ENCODE measurements at places on chromosomes 13 and 19. TPM values are rescaled to one million over a fixed set of nuclear protein-coding genes. Genes with fewer than 3 reads are reported as not detected.

GRCh38 chr13:79943346-79944023 lies 397.4 kb downstream of the SPRY2 start:
- DNase-seq, result peak; percentile 39

DNA sequence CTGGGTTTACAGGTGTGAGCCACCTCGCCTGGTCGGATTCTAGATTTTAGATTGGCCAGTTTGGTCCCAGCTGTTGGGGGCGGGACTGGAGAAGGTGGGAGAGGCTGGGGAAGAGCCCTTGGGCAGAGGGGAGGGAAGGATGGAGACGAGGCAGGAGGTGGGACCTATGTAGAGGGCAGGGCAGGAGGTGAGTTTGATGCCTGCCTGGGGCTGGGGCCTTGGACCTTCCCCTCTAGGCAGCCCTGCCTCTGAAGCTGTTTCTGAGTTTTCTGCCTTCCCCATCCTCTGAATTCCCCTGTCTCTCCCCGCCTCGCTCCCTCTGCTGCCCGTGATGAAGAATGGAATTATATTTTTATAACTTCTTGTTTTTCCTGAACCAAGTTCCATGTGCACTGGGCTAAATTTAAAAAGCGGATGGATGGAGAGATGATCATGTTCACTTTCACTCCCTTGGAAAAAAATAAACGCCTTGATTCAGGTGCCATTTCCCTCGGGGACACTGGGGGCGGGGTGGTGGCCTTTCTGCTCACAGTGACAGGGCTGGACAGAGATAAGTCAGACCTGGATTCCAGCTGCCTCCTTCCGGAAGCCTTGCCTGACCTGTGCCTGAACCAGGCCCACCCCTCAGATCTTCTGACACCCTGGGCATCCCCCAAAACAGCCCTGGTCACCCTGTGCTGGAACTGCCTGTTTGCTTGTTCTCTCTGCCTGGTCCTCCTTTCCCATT lies 16.5 kb upstream of the TNFAIP8L1 start:
- no peak for DNase-seq

DNA sequence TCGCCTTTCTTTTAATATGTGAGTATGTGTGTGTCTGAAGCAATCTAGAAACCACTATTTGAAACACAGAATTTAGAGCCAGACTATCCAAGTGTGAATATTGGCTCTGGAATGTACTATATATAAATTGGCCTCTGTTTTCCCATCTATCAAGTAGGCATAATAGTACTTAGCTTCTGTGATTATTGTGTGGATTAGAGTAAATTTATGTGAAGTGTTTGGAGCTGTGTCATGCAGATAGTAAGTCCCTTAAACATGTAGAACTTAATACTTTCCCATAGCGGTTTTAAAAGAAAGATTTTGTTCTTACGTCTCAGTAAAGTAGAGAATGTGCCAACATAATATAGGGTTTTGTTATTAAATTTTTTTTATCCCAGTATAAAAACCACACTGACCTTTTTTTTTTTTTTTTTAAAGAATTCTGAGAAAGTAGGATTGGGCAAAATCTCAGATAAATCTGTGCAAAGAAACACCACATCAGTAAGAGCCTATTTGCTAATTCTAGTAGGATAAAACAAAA lies 432.3 kb downstream of the RFC3 start:
- no peak for DNase-seq

DNA sequence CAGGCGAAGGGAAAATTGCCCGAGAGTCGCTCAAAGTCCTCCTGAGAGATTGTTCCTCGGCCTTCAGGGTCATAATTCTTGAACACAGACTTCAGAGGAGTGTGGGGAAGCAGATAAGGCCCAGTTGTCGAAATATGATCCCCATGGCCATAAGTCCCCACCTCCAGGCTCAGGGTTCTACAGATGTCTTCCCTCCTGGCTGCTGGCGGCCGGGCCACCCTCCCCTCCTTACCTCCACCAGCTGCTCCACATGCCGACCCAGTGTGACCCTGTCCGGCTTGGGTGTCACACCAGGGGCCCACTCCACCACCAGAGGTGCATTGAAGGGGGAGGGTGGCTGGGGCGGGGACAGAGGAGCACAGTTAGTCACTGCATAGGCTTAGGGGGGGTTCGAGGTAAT lies 10.1 kb downstream of the FAM98C start:
- no peak for DNase-seq

DNA sequence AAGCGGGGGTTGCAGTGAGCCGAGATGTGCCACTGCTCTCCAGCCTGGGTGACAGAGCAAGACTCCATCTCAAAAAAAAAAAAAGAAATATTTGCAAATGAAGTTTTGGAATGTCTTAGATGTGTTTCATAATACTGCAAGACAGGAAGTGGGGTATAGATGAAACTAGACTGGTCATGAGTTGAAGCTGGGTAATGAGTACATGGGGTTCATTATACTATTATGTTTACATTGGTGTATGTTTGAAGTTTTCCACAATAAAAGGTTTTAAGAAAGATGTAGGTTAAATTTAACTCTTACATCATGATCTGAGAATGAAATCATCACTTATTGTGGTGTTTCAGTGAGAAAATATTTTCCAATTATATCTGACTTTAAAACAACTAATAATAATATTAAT lies 19.0 kb downstream of the FNDC3A start:
- DNase-seq, result peak; percentile 45

- DNase-seq, result peak; percentile 70
Measured at GRCh38 chr19:39563408-39563807, 23.4 kb upstream of the EID2 start.

DNA sequence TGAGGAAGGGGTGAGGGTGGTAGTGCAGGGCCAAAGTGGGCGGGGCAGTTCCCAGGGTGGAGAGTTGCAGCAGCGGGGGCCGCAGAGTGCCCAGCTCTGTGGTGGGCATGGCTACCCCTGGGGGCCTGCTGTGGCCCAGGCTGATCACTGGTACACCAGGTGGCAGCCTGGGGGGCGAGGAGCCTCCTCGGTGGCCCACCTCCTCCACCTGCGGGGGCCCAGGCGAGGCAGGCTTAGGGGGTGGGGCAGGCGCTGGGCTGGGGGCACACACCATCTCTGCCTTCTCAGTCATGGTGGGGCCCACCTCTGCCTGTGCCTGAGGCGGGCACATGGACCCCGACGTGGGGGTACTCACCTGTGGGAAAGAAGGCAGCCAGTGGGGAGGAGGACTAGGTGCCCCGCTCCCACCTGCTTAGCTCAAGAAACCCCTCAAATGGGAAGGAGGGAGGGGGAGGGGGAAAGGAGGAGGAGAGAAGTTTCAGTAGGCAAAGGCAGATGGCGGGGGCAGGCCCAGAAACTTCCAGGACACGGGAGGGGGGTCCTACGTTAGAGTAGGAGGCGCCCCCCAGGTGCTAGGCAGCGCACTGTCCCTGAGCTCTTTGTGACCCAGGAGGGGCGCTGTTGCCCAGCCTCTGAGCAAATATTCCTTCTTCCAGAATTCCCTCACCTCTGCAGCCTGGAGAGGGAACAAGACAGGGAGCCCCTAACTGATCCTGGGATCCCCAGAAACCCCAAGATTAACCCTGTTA lies 1.6 kb downstream of the LYL1 start:
- no peak for DNase-seq

DNA sequence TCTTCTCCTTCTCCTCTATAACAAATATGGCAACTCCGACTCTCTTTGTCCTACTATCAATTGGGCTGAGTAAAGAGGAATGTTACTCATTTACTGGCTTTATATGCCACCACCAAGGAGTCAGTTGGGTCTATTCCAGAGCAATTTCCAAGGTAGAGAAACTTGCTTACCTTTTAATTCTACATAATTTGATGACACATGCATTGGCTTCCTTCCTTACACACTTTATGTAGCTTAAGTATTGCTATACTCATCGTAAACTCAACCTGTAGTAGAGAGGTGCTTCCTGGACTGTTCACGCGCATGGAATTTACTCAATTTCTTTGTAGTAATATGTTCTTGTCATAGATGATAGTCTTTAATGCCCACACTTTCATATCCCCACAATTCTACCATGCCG lies 160.7 kb downstream of the LMO7 start:
- DNase-seq, result no peak

GRCh38 chr13:78636495-78636894 lies 22.5 kb downstream of the OBI1 start:
- DNase-seq, result no peak

DNA sequence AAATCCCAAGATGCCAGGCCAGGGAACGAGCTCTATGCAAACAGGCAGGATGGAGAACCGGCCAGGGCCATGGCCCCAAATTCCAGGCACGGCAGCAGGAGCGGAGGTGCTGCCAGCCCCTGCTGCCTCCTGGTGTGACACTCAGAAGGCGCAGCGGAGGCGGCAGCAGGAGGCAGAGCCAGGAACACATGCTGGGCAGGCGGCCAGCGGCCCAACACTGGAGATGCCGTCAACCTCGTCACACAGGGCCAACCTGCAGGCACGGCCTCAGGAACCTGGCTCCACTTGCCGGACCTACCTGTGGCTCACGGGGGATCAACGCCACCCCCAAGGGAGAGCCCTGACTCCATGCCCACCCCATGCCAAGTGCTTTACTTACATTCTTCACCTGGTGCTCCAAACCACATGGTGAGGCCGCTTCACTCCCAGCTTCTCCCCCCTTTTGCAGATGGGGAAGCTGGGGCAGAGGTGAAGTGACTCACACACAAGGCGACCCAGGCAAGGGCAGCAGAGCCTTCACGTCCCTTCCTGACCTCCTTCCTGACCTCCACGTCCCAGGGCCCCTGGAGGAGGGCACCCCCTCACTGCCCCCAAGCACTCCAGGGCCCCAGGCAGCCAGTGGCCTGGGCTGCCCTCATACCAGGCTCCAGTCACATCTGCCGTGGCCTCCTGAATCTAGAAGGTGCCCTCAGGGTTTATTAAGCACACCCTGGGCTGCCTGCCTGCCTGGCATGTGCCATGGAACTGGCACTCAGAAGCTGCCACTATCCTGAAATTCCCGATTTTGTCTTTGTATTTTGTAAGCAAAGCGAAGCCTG lies 43.5 kb downstream of the GGACT start:
- DNase-seq, result no peak

- DNase-seq, result no peak
Measured at GRCh38 chr19:8224394-8225145, 15.4 kb downstream of the CERS4 start.

GRCh38 chr19:10921910-10922637 lies 6.4 kb downstream of the YIPF2 start:
- no peak for DNase-seq

DNA sequence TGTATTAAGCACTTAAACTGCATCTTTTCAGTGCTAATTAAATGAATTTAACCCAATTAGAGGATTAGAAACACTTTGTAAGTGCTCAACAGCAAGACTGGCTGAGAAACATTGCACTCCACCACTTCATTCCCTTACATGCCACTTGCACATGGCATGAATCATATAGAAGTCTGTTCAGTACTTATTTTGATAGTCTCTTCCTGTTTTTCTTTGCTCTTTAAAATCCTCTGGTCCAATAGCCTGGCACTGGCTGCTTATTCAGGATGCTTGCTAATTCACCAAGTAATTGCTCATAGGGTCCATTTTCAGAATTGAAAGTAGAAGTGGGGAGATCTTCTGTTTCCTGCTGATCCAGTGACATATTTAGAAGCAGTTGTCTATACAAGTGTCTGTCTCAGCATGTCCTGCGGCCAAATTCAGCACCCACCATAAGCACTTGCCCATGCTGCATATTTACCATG lies 900.1 kb downstream of the PCDH9 start:
- DNase-seq, result no peak

DNA sequence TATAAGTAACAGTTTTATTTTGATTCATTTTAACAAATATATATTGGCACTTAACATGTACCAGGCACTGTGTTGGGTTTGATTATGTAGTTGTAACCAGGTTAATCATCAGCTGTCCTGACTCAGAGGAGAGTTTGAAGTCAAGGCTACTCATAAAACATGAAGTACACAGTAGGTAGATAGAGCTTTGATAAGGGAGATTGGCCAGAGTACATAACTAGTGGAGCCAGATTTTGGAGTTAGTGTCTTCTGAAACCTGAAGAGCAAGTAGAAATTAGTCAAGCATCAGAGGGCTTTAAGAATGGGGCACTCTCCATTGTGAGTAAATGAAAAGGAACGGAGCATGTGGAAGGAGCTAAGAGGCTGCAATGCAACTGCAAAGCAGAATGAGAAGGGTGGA lies 333.9 kb downstream of the RFC3 start:
- DNase-seq, result no peak

GRCh38 chr19:5231857-5232678 lies 108.5 kb downstream of the PTPRS start:
- peak; percentile 18 for DNase-seq

DNA sequence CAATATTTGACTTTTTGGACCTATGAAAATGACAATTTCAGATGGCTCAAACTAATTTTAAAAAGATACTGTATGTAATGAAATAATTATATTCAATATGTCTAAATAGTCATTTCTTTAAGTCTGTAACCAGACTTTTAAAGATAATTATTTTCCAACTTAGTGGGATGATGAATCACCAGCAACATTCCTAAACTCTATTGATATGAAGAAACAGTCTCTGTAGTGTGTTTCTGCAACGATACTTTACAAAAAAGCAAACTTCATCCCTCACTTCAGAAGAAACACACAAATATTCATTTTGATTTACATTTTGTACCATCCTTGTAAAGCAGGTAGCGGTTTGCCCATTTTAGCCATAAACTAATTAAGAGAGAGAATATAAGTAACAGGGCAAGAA lies 417.4 kb downstream of the EFNB2 start:
- no peak for DNase-seq

DNA sequence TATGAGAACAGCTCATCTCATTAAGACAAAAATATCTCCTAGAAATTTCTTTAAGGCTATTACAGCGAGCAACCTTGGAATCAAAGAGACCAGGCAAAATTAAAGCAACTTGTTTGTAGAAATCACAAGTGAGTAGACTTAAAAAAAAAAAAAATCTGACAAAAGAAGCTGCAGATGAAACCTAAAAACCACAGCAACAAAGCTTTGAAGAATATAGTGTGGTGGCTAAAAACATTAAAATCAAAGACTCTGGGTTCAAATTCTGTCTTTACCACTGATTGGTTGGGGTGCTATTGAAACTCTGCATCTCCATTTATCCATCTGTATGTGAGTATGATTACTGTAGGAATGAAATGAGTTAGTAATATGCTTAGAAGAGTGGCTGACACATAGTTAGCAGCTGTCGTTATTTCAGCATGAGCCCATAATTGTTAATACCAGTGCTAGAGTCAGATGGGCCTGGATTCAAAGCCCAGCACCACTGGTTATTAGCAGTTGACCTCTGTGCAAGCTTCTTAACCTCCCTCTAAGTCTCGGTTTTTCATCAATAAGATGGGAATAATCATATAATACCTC lies 157.6 kb downstream of the FOXO1 start:
- DNase-seq, result no peak

- peak; percentile 66 for DNase-seq
Measured at GRCh38 chr13:41352935-41353840, 42.1 kb downstream of the NAA16 start.

- no peak for DNase-seq
Measured at GRCh38 chr13:83372786-83373185, 509.5 kb downstream of the SLITRK1 start.

The MYH14 gene
- not detected for polyA plus RNA-seq

The GPC5 gene
- polyA plus RNA-seq, result not detected

The SAFB2 gene
- 16.9 TPM for polyA plus RNA-seq

Data from fibroblast of lung (primary cell).